GM10248 (cell line): ENCODE measurements at places on chromosomes 6 and 20.

DNA sequence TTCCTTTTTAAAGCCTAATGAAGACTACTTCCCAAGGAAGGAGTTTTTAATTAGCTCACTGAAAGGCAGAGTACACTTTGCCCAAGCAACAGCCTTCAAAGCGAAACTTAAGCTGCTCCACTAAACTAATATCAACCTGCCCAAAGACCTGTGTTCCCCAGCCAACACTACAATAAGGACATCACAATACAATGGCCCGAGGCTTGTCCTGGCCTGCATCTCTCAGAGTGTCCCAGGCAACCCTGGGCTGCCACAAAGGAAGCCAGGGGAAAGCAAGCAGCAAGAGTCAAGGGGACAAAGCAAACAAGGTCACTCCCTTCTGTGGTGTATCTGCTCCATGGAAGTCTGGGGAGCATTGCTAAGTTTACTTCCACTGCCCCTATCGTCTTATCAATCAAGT is 52.3 kb downstream of the PIGU start:
- DNase-seq: no peak

GRCh38 chr6:24982231-24982630 is 46.5 kb upstream of the RIPOR2 start:
- no peak for DNase-seq

DNA sequence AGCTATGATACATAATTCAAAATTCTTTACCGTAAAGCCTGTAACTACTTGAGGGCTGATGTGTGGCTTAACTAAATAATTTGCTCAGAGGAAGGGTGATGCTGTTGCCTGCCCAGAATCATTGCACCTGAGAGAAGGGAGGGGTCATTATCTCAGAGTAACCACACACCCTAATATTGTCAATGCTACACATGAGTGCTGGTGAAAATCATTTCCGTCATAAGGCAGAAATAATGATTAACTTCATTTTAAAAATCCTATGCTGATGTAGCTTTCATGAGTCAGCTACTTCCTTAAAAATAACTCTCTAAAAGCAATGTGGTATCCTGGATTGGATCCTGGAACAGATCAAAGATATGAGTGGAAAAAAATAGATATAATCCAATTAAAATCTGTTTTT is 146.4 kb upstream of the FAM83B start:
- DNase-seq: no peak

GRCh38 chr6:108944707-108945680 is 96.8 kb downstream of the ARMC2 start:
- no peak for DNase-seq

GRCh38 chr20:45963059-45964005 is 8.7 kb downstream of the ZNF335 start:
- no peak for DNase-seq

GRCh38 chr20:19966840-19967239 is 50.3 kb upstream of the NAA20 start:
- DNase-seq: no peak

DNA sequence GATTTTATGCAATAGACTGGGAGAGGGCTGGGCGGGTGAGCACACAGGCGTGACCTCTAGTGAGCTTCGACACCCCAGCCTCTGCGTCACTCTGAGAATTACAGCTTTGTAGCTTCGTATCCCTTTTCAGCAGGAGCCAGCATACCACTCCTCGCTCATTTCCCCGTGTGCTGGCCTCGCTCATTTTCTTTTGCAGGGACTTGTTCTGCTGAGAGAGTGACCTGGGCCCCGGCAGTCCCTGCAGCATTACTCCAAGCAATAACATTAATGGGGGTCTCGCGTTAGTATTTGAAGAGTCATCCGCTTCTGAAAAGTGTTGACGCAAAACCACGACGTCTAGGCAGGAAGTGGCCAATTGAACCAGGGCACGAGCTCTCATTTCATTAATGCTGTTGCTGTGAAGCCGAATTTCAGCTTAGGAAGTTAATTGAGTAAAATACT is 193.7 kb downstream of the QKI start:
- no peak for DNase-seq
